ENCODE measurements at places on chromosomes 11 and 22.

DNA sequence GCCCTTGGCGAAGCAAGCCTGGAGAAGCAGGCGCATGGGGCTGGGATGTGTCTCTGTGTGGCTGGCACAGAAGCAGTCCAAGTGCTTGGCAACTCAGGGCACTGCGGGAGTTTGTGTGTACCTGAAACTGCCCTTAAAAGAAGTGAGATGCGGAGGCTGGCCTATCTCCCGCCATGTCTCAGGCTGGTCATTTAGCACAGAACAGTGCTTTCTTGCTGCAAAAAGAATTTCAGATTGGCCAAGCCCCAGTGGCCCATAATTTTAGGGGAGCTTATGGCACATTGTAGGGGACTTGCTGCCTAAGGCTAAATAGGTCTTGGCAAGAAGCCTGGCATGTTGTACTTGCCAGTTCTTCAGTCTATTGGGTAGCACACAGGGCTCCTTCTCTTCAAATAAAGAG, 16.4 kb downstream of the EHF start:
- no peak for DNase-seq

- no peak for DNase-seq
Observed at GRCh38 chr11:37786214-37786755, 1188.2 kb upstream of the RAG2 start.

GRCh38 chr11:93577286-93577685, 34.1 kb upstream of the SMCO4 start:
- DNase-seq, result no peak

GRCh38 chr11:57410287-57410686, 16.6 kb downstream of the SLC43A3 start:
- no peak for DNase-seq

DNA sequence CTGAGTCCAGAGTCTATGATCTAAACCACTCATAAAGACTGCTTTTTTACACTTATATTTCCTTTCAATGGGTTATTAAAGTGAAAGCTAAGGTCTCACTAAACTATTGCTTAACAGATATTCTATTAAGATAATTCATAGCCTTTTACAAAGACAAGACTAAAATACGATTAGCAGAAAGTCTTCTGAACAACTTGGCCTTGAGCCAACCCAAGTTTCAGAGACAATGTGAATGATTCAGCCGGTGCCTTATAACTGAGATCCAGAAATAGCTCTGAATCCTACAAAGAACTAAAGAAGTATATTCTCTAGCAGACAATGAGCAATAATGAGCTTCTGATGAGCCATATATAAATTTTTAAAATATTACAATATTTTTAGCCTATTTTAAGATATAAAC, 41.5 kb upstream of the CARD18 start:
- no peak for DNase-seq
